ENCODE measurements at places on chromosomes 5 and 9.

- DNase-seq = no peak
These were observed 15.1 kb downstream of the PRDM9 start for GRCh38 chr5:23522553-23522952.

GRCh38 chr9:123749580-123750202, 180.2 kb downstream of the DENND1A start:
- peak; percentile 28 for DNase-seq

- DNase-seq = no peak
These were observed 306.4 kb upstream of the PANK3 start for GRCh38 chr5:168885324-168886120.

- no peak for DNase-seq
These were observed 459.2 kb downstream of the ARHGEF28 start for GRCh38 chr5:74085186-74085585.

- no peak for DNase-seq
These were observed 145.6 kb upstream of the CDH12 start for GRCh38 chr5:22998774-22999173.

GRCh38 chr5:33588654-33589372, 148.0 kb downstream of the TARS1 start:
- DNase-seq = peak; percentile 23

GRCh38 chr9:29228558-29228957, 1655.3 kb upstream of the C9orf72 start:
- no peak for DNase-seq
